Stimulated activated CD4-positive, alpha-beta T cell treated with anti-CD3 and anti-CD28 coated beads, TNF-alpha, amount 100 ng/mL, for 48 hours (primary cell): ENCODE measurements at places on chromosomes 2 and 18.

GRCh38 chr2:85318222-85319074 lies 9.3 kb downstream of the TGOLN2 start:
- DNase-seq = no peak

GRCh38 chr2:194252127-194252526 lies 1404.9 kb upstream of the SLC39A10 start:
- DNase-seq = no peak

GRCh38 chr18:63951302-63951705 lies 2.2 kb downstream of the HMSD start:
- no peak for DNase-seq

DNA sequence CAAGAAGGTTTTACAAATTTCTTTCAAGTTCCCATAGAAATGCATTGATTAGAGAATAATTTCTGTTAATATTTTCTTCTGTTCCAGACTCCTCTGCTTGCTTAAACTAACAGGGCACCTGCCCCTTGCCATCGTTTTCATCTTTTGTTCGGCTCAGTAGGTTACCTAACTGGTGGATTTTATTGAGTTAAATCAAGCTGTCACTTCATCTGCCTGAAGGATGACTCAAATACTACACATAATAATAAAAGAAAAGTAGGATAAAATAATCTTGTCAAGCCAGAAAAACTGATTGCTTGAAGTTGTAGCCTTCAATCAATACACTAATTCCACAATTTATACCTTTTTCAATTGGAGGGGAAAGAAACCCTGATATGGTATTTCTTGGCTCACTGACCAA lies 234.0 kb downstream of the NR4A2 start:
- DNase-seq = no peak

DNA sequence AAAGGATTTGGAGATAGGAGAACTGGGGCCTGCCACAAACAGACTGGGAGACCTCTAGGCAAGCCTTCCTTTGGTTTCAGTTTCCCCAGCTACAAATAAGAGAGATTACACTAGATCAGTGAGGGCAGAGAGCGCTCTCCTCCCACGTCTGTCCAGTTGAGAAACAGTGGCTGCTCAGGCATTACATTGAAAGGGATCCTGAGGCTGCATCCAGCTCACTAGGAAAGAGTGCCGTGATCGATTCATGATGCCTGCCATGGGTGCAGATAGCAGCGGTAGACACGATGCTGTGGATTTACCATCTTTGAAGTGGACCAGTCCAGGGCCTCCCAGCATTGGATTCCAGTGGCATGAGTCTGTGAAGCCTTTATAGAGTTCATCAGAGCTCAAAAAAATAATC lies 62.6 kb downstream of the EN1 start:
- no peak for DNase-seq

GRCh38 chr2:62194558-62195420 lies 1.1 kb upstream of the B3GNT2 start:
- no peak for DNase-seq

DNA sequence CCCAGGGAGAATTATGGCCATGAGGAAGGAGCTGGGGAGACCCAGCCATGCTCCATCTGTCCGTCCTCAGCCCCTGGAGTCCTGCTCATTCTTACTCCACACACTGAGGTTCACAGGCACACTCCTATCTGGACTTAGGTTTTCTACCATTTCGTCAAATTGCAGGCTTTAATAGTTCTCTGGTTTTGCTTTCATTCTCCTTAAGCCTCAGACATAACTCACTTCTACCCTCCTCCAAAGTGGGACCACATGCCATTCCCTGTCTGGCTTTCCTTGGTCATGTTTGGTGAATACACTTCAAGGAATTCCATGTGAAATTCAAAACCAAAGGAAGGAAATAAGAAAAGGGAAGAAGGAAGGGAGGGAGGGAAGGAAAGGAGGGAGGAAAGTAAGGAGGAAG lies 115.7 kb downstream of the CMPK2 start:
- no peak for DNase-seq
